ENCODE measurements at places on chromosomes 5 and 9.

GRCh38 chr5:88897748-88898147 is 14.8 kb upstream of the MEF2C start:
- DNase-seq, result no peak

GRCh38 chr9:21804791-21805190 is 2.4 kb downstream of the MTAP start:
- DNase-seq, result no peak

GRCh38 chr9:91817493-91818224 is 132.4 kb downstream of the ROR2 start:
- no peak for DNase-seq

DNA sequence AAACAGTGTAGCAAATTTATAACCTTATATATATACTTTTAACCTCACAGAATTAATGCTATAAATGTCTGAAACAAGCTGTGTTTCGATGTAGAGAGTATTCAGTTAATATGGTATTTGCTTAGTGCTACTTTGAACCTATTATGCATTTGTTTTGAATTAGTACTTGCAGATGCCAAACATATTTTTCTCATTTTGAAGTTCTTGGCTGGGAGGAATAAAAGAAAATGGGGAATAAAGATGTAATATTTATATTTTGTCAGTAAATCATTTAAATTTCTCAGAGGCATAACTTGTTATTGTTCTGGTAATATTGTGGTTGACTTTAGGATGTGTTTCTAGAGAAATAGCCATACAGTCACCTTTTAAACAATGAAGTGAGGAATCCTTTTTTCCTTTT is 175.9 kb upstream of the IZUMO3 start:
- no peak for DNase-seq

DNA sequence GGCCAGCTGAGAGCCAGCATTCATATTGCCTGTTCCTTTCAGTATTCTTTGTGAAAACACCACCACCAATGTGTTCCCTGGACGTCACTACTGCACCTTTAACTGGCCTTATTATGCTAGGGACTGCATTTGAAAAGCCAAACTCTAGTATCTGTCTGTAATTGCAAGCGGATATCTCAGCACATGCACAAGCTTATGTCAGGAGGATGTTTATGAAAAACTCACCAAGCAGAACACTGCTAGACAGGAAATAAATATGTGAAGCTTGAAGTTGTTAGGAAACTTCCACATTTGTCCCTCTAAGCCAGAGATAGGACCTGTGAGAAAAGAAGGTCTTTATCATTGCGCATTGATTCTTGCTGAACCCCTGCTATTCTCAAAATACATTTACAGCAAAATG is 135.4 kb upstream of the CCDC152 start:
- no peak for DNase-seq

- DNase-seq, result no peak
Measured at GRCh38 chr9:114991861-114992260, 61.5 kb upstream of the TNFSF8 start.

- DNase-seq, result no peak
Measured at GRCh38 chr9:125644819-125645507, 62.0 kb downstream of the MAPKAP1 start.

DNA sequence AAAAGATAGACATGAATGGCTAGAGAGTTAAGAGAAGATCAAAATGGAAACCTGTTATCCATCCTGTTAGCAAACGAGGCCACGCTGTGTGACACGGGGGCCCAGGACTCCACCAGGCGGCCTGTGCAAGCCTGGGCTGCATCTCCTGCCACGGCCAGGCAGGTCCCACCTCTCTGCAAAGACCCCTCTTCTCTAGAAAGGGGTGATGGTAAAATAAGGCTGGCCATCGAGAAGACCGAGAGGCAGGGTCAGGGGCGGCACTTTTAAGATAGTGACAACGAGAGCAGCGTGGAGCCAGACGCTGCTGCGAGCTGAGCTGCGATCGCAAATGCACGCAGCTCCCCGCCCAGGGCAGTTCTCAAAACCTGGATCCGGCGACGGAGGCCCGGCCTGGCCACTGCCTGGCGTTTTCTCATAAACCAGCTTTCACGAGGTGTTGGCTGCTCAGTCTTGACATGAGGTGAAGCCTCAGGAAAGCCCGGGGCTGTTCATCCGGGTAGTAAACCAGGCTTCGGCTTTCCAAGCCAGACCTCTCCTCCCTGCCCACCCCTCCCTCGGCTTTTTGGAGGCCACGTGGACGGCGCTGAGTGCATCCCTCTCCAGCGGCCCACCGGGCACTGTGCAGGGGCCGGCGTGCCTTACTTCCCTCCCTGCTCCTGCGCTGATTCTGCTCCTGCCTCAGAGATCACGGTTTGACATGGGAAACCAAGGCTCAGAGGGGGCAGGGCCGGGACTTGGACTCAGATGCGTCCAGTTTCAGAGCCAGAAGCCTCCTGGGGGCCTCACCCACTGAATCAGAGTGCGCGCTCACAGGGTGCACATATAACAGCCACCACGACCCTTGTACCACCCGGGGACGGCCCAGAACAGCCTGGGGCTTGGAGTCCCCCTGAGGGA is 151.6 kb upstream of the PHYKPL start:
- no peak for DNase-seq

DNA sequence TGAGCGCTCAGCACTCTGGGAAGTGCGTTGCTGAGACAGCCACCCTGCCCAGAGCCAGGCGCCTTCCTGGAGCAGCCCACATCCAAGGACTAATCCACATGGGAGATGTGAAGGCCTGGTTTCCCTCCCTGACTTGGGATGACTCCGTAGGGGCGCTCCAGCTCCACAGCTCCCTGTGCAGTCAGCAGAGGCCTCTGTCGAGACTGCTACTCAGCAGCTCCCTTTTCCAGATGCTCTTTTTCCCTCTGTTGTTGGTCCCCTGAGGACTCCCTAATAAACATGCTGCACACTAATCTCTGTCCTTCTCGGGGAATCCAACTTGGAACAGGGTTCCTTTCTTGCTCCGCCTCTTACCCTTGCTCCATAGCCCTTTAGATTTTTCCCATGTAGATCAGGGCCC is 237.3 kb downstream of the ZSWIM6 start:
- DNase-seq, result no peak

DNA sequence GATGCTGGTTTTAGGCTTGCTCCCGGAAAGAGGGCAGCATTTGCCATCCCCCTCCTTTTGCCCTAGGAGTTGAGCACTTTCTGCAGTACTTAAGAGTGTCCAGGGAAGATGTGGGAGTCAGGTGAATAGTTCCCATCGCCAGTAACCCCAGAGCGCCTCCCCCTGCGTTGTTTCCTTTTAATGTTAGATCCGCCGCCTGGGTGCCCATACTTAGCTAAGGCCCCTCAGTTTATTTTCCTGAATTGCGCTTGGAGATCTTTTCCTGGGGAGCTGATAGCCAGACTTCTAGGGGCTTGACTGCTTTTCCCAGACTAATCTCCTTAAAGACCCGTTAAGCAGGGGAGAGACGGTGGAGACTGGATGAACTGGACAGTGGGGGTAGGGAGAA is 377 bp upstream of the PCDHAC2 start:
- DNase-seq, result no peak

DNA sequence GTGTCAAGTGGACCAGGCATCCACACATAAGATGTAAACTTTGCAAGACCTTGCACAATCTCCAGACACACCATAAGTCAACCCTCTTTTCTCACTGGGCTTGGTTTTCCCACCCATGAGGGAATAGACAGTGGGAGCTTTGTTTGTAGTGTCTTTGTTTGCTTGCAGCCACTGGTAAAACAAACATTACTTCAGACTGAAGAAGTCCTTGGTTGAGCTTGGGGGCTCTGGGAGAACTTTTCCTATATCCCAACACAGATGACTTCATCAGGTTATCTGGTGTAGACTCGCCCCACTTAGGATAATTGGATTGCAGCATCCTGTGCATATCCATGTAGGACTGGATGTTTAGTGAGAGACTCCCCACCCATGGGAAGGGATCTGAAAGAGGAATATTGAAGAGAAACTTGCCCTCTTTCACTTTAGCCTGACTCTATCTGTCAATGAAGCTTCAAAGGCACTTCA is 11.5 kb upstream of the ADGRV1 start:
- no peak for DNase-seq

DNA sequence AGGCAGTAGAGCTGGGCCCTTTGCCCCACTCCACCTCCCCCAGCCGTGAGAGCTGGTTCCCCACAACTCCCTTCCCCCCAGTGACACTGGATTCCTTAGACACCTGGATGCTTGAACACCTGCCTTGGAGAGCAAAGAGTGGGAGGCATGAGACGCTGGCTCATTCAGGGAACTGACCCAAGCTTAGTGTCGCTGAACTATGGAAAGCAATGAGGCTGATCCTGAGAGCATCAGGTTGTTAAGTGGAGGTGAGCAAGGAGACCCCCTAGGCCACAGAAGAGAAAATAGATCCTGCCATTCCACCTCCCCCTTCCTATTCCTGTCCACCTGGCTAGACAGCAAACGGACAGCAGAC is 2.0 kb downstream of the CCL19 start:
- DNase-seq, result no peak

DNA sequence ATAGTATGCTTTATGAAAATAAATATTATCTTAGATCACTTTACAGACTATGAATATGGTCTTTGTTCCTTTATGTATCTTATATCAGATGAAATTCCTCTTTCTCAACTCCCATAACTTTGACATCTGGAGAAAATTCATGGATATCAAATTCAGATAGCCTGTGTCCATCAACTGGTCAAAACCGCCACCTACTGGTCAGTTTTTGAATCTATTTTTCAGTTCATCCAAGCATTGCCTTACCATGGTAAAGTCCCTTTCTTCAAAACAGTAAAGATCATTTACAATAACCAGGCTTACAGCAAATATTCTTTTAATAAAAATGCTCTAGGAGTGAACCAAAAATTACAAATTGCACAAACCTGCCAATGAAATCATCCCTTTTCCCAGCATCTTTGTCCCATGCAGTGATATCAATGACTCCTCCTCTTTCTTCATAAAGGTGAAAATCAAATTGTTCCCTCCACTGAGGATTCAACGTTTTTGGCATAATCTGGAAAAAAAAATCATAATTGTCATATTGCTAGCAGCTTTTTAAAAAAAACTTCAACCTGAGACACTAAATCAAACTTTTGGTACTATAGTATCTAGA is 290.5 kb downstream of the SLF1 start:
- no peak for DNase-seq

GRCh38 chr5:169881702-169882303 is 98.5 kb downstream of the INSYN2B start:
- DNase-seq, result no peak

GRCh38 chr5:135655468-135655815 is 76.7 kb upstream of the CXCL14 start:
- no peak for DNase-seq
